ENCODE measurements at places on chromosomes 16 and 17.

- DNase-seq = peak; percentile 79
Observed at GRCh38 chr17:72609501-72609900, 483.0 kb downstream of the SLC39A11 start.

DNA sequence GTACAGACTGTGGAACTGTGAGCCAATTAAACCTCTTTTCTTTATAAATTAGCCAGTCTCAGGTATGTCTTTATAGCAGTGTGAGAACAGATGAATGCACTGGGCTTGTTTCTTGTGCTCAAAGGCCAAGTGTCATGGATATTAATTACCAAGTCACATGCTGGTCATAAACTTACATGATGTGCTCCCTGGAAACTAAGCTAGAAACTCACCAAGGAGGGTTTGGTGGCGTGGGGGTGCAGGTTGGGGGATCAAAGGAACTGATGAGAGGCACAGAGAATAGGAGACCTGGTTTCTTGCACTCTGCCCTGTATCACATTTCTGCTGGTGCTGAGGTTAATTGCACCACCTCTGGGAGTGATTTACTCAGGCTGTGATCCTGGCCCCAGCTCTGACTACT is 31.2 kb upstream of the TMC5 start:
- DNase-seq = no peak

DNA sequence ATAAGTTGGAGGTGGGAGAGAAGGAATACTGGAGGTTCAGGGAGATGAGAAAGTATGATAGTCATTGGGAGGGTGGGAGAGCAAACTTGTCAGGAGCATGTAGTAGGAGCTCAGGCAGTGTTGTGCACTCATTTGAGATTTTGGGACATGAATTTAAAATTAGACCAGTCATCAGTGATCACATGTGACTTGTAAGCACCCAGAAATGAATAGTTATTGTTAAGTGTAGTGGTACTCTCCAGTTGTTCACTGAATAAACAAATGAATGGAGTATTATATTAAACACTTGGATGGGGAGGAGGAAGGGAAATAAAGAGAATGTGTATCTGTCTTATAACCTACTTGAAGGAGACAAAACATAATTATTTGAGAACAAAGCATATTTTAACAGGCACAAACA is 2.2 kb upstream of the PSME3 start:
- no peak for DNase-seq

GRCh38 chr17:9232591-9233270 is 211.4 kb downstream of the NTN1 start:
- peak; percentile 53 for DNase-seq

- no peak for DNase-seq
Observed at GRCh38 chr17:26731005-26731921, 562.7 kb upstream of the WSB1 start.

DNA sequence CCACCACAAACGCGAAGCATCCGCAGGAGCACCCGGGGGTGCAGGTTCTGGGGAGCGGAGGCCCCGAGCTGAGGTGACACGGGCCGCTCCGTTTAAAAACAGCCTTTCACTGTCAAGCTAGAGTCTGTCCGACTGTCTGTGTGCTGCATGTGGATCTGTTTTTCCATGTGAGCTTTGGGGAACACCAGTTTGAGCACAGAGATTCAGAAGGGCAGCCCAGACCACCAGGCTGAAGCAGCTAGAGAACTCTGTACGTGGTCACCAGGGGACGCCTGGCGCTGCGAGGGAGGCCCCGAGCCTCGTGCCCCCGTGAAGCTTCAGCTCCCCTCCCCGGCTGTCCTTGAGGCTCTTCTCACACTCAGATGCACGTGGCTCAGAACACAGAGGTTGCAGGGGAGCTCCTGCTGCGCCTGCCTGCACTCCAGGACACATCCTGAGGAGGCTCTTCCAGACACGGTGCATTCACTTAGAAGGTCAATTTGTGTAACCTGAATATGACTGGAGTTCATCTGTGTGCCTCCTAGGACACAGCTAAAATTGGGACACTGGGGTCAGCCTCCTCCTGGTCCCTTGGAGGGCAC is 15.7 kb upstream of the FOXK2 start:
- no peak for DNase-seq

GRCh38 chr16:9929836-9930235 is 252.4 kb downstream of the GRIN2A start:
- DNase-seq = no peak

DNA sequence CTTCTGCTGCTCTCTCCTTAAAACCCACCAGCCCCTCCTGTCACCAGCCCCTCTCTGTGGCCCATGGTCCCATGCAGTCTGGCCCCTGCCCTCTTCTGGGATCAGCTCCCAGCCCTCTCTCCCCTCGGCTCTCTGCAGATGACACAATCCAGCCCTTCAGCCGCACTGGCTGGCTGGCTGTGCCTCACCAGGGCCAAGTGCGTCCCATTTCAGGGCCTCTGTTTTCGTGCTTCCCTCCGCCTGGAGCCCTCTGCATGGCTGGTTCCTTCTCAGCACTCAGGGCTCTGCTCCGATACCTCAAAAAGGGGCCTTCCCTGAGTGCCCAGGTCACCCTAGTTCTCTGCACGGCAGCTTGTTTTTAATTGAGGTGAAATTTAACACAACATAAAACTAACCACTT is 124.3 kb downstream of the SOCS1 start:
- DNase-seq = no peak

DNA sequence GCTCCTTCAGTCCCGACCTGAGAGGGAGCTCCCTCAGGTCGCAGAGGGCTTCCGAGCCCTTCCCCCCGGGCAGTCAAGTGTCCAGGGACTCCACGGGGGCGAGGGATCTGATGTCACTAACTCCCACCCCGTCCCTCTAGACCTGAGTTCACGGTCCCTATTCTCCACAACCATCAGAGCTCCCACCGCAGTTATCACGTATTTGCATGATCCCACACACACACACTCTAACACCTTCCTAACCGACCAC is 3.7 kb upstream of the PER1 start:
- DNase-seq = no peak

GRCh38 chr16:11892761-11893160 is 23.0 kb downstream of the GSPT1 start:
- no peak for DNase-seq
